ENCODE measurements at places on chromosomes 5 and 9.

DNA sequence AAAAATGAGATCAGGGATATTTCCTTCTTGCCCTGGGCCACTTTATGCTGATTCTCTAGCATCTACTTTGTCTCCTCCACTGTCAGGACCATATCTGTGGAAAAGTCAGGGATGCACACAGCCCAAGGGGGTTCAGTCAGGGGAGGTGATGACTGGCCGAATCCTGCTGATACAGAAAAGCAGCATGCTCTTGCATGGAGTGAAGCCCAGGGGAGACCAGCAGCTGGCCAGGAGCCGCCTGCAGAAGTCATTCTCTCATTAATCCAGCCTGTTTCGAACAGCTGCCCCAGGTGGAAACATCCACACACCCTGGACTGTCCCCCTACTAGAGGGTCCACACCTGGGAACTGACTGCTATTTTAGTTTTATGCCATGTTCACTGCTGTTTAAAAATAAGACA lies 177.1 kb downstream of the ATP10B start:
- DNase-seq, result no peak

DNA sequence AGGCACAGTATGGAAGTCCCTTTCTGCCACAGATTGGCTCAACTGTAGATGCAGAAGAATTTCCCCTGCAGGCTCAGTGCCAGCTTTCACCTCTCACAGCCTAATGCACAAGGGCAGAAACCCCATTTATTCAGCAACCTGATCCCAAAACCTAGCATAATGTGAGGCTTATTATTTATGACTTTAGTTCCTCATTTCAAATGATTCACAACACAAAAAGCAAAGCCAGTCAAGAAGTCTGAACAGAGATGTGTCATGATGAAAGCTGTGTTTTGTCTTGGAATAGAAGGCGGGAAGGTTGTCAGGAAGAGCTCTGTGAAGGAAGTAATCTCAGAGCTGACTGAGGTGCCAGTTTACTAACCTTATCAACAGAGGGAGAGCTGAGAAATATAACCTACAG lies 369.7 kb downstream of the LRRC70 start:
- no peak for DNase-seq

- no peak for DNase-seq
Observed at GRCh38 chr9:30932226-30932625, 1452.2 kb upstream of the ACO1 start.

DNA sequence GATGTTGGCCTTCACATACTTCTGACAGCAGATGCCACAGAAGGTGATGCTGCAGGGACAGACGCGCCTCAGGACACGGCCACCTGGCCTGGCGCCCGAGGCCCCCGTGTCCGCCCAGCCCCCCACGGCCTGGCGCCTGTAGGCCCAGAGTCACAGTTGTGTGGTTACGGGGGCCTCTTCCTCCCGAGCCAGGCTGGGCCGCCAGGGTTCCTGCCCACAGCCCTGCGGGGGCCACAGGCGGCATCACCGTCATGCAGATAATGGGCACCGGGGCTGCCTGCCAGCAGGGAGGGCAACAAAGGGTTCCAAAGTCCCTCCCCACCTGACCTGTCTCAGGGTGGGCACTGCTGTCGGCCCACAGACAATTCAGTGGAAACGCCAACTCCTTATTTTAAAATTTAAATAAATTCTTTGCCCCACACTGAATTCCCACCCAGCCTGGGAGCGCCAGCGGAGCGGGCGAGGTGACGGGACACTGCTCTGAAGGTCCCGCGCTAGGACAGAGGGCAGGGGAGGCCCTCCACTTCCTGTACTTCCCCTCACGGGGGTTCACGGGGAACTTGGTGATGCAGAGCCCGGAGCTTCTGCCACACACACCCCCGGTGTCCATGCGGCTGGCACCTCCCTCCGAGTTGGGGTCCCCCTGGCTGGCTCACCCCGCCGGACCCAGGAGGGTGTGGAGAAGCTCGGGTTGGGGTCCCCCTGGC lies 40.6 kb downstream of the EXOC3 start:
- no peak for DNase-seq

DNA sequence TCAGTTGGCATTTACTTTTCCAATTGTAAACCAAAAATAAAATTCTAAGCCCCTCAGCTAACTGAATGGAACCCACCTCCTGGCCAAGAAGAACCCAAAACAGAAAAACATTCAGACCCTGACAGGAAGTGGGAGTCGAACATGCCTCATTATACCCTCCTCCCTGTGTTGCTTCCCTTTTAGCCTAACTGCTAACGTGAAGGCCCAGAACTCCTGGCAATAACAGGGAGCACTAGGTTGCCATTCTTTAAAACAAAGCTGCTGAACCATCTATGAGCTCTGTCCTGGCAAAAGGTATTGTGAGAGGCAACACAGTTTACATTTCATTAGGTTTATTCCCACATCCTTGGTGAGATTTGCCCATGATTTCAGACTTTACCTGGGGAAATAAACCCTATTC lies 481.4 kb downstream of the CHSY3 start:
- DNase-seq, result no peak

DNA sequence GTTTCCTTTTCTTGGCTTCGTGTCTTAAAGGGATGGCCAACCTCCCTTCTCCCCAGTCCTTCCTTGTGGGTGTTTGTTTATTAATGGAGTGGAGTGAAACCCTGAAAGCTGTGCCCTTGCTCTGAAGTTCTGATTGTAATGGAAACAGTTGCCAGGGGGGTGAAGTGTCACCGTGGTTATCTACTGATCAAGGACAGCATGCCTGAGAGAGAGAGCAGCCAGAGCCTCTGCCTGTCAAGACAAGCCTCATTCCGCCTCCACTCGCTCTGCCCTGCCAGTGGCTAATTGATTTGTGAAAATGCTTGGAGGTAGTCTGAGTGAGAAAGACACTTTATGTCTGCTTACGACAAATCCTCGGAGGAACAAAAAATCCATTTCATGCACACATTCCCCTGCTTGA lies 143.7 kb upstream of the SLC30A5 start:
- no peak for DNase-seq

- DNase-seq, result no peak
Observed at GRCh38 chr9:32524892-32525708, 896 bp downstream of the RIGI start.

- DNase-seq, result no peak
Observed at GRCh38 chr5:120926471-120926870, 462.4 kb downstream of the PRR16 start.

DNA sequence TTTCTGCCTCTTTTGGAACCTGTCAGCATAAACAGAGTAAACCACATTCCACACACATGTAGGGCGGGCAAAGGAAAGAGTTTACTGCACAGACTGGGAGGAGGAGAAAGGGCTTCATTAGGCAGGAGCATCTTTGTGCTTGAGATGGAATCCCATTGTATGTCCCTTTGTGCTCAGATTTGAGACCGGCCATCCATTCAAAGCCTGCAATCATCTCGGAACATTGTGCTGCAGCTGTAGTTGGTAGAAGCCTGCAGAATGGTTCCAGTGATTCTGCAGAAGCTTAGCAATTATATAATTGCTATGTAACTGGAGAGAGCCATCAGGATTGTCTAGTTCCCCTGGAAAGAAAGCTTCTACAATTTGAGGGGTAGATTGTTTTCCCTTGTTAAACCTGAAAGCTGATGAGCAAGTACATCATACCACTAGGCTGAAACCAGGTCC lies 16.5 kb downstream of the ZNF462 start:
- DNase-seq, result no peak

All from cerebellar nuclear complex (tissue), 1 donor.